ENCODE measurements at places on chromosomes 16 and 17.

DNA sequence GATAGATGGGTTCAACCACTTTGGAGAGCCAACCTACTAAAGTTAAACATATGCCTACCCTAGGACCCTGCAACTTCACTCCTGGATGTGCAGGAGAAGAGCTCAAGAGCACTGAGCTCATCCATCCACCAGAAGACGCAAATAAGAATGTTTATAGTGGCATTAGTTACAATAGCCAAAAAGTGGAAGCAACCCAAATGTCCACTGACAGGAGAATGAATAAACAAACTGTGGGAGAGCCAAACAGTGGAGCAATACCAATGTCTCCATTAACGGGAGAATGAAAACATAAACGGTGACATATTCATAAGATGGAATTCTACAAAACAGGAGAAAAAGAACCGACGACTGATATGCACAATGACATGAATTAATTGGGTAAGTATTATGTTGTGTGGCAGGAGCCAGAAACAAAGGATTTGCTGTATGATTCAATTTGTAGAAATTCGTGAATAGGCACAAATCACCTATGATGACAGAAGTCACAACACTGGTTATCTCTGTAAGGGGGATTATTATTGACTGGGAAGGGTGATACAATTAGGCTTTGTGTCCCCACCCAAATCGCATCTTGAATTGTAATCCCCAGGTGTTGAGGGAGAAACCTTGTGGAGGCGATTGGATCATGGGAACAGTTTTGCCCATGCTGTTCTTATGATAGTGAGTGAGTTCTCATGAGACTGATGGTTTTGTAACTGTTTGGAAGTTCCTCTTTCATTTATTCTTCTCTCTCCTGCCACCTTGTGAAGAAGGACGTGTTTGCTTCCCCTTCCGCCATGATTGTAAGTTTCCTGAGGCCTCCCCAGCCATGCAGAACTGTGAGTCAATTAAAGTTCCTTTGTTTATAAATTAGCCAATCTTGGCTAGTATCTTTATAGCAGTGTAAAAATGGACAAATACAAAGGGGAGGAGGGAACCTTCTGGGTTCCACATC is 57.9 kb upstream of the PLCG2 start:
- DNase-seq = no peak

DNA sequence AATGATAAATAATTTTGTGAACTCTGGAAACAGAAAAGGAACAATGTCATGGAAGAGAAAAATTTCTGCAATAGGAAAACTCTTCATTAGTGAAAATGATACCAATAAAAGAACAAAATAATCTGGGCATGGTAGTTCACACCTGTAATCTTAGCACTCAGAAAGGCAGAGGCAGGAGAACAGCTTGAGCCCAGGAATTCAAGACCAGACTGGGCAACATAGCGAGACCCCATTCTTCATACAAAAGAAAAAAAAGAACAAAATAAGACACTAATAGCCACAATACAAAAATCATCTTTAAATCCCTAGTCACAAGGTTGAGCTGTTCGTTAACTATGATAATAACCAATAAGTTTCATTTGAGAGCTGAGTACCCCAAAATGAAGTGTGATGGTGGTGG is 8.6 kb downstream of the POLG2 start:
- no peak for DNase-seq

DNA sequence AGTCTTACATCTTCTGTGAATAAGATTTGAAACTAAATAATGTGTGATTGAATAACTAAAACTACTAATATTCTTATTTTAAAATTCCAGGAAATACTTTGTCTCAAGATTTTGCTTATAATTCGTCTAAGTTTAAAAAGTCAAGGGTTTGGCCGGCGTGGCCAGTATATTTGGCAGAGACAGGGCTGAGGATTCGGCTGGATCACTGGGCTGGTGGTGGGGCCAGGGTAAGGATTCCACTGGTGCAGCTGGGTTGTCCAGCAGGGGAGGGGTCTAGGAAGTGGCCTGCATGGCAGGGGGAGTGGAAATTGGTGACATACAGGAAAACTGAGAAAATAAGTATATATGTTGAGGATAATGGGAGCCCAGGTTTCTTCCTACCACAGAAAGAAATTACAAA is 75.7 kb downstream of the MYO1D start:
- no peak for DNase-seq

DNA sequence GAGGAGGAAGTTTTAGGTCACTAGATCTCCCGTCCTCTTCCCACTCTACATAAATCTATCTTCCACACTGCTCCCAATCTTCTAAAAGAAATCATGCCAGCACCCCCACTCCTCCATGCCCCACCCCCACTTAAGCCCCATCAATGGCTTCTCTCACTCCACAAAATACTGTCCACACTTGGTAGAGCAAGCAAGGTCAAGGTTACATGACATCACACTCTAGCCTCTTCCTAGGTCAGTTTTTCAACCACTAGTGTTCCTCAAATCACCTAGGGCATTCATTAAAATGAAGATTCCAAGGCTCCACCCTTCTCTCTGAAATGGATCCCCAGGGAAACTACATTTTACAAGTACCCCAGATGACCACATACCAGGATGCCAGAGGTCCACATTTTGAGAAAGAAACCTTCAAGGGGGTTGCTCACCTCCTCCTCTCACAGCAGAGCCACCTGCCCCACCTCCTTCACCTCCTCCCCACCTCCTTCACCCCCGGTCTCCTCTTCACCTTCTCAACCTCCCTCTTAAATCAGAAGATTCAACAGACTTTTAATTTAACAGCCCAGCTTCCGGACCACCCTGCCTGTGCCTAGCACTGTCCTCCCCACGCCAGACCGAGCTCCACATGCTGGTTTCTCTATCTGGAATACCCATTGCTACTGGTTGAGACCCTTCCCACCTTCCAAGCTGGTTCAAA is 3.2 kb downstream of the AMFR start:
- DNase-seq = no peak

GRCh38 chr16:73051226-73051625 is 3.3 kb upstream of the ZFHX3 start:
- no peak for DNase-seq

DNA sequence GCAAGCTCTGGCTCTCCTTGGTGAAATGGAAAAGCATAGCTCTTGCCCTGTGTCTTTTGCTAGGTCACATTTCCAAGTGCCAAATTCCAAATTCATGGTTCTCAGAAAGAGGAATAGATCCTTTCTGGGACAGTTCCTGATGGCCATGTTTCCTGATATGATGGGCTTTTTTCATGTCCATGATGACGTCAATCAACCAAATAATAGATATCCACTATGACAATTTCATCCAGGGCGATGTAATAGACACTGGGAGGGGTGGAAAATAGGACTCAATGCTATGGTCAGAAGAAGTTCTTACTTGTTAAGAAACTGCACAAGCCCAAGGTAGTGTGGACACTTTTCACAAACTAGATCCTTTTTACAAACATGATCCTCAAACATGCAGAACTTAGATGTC is 549 bp upstream of the KRT33A start:
- DNase-seq = no peak

GRCh38 chr17:49996121-49996494 is 1.1 kb upstream of the DLX3 start:
- no peak for DNase-seq

DNA sequence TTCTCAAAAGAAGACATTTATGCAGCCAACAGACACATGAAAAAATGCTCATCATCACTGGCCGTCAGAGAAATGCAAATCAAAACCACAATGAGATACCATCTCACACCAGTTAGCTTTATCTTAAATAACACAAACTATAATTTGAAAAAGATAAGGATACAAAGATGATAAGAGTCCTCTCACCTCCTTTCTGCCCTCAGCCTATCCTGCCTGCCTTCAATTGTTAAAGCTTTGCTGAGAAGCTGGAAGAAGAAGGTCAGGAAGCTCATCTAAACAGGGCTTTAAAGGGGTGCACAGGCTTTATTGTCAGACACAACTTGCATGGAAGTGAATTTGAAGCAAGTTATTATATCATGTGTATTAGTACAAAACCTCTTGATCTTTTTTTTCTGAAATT is 676.3 kb upstream of the GOT2 start:
- no peak for DNase-seq

DNA sequence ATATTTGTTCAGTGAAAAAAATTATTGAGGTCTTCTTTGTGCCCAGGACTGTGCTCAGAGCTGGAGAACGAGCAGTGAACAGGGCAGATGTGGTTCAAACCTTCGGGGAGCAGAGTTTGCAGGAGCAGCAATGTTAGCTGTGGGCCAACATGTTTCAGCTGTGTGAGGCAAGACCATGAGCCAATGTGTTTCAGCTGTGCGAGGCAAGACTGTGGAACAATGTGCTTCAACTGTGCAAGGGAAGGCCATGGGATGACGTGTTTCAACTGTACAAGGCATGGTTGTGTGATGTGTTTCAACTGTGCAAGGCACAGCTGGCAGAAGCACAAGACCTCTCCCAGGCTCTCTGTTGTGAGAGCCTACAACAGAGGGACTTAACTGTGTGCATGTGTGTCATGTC is 35.2 kb upstream of the SDK2 start:
- DNase-seq = no peak

GRCh38 chr17:63294776-63295175 is 151.3 kb downstream of the CYB561 start:
- DNase-seq = no peak

- DNase-seq = no peak
Observed at GRCh38 chr17:2792366-2793169, 3.7 kb upstream of the RAP1GAP2 start.

DNA sequence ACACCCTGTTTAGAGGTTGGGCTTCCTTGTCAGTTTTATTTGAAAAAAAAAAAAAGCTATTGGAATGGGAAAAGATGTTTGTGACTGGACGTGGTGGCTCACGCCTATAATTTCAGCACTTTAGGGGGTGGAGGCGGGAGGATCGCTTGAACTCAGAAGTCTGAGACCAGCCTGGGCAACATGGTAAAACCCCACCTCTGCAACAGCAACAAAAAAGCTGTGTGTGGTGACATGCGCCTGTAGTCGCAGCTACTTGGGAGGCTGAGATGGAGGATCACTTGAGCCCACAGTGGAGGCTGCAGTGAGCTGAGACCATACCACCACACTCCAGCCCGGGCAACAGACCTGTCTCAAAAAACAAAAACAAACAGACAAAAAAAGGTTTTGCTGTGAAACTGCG is 66.1 kb upstream of the SIAH1 start:
- DNase-seq = no peak

- DNase-seq = no peak
Observed at GRCh38 chr16:80570106-80570478, 29.3 kb downstream of the DYNLRB2 start.

DNA sequence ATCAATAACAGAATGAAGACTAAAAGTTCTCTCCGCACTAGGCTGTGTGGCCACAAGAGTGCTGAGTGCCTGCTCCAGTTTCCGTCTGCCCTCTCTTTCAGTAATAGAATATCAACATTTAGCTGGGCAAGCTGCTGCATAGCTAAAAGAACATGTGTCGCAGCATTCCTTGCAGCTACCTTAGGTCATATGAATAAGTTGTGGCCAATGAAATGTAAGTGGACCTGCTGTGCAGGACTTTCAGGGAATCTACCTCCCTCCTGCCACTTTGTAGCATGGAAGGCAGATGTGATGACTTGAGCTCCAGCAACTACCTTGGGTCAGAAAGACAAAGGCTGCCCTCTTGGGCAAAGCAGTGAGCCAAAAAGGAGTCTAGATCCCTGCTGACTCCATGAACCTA is 25.4 kb downstream of the SLC39A11 start:
- no peak for DNase-seq

DNA sequence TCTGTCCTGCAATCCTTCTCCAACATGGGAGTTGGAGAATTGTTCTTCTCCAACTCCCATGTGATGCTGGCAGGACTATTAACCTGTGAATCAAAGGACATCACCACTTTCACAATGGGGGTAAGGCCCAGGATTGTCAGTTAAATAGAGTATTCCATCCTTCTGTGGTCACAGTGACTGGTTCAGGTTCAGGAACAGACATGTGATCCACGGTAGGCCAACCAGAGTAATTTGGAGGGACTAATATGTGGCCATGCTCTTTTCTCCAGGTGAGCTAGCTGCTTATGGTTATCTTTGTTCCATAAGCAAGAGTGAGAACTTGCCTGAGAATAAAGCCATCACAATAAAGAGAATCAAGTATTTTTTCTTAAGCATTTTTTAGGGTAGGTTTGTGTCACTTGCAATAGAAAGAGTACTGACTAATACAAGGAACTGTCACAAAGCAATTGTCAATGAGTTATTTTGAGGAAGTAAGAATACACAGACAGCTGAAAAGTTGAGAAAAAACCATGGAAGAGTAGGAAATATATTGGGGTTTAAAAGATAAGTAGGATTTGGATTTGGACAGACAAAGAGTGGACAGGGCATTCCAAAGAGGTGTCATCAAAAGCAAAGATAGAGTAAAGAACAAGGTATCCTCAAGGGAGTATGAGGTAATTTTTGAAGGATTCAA is 63.4 kb downstream of the BRIP1 start:
- DNase-seq = no peak

GRCh38 chr16:17324451-17324850 is 146.3 kb downstream of the XYLT1 start:
- DNase-seq = no peak

DNA sequence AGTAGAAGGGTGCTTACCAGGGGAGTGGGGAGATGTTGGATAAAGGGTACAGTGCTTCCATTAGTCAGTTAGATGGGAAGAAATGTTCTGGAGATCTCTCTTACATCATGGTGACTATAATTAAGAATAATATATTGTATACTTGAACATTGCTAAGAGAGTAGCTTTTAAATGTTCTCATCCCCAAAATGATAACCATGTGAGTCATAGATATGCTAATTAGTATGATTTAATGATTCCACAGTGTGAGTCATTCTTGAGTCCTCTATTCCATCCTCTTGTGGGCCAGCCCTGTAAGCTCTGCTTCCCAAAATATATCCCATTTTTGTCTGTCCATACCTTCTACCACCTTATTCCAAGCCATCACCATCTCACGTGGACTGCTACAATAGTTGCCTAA is 80.6 kb upstream of the CDH11 start:
- no peak for DNase-seq

DNA sequence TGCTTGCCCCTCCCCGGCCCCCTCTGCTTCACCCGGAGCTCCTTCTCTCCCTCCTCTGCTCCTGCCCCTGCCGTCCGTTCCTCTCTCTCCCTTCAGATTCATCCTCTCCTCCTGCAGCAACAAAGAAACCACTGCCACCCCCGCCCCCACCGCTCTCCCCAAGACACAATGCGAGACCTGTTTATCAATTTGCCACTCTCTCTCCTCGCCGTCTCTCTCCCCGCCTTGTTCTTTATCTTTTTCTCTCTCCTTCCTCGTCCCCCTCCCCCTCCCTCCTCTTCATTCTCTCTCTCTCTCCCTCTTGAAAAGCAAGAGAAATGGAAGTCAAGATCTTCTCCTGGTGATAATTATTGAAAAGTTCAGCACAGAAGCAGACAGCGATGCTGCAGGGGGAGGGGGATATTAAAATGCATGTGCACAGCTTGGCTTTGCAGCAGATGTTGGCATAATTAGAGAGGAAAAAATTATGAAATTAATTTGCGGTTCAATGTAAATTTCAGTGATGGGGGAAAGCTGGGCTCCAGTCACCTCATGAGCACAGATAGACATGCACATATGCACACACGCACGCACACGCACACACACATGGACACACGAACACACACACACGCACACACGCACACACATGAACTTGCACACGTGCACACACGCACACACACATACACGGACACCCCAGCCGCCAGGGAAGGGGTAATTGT is 58.1 kb upstream of the CBFA2T3 start:
- DNase-seq = no peak

Measured in stimulated activated CD4-positive, alpha-beta T cell treated with anti-CD3 and anti-CD28 coated beads, Interleukin-15, amount 100 ng/mL, for 1 hour (primary cell).